ENCODE measurements at places on chromosomes 2 and 18.

- DNase-seq: no peak
These were observed 310.0 kb downstream of the DPP10 start for GRCh38 chr2:114752425-114752824.

GRCh38 chr18:74163019-74163660 is 14.8 kb downstream of the TIMM21 start:
- no peak for DNase-seq

DNA sequence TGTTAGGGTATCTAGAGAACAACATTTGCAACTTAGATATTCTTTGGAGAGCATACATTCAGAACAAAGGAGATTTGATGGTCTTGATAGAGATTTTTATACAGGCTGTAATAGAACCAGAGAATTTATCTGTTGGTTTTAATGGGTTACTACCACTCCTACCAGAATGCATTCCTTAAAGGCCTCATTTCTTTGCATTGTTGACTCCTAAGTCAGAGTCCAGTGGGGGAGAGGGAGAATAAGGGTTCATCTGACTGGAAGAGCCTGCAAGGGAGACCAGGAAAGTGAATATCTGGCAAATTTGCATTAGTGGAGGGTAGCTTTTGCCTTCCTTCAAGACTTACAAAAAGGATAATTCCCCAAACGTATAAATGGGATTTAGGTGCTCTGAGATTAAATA is 29.7 kb downstream of the AGPS start:
- DNase-seq: no peak

- peak; percentile 38 for DNase-seq
These were observed 10.7 kb upstream of the GBX2 start for GRCh38 chr2:236178890-236179235.

Measured in muscle of back (tissue), 13 donors.